ENCODE measurements at places on chromosomes 16 and 17.

GRCh38 chr16:56298116-56298515, 106.8 kb downstream of the GNAO1 start:
- no peak for DNase-seq

GRCh38 chr17:795276-795675, 13.1 kb downstream of the MRM3 start:
- no peak for DNase-seq

- DNase-seq = no peak
Observed at GRCh38 chr17:79082311-79083190, 7.9 kb downstream of the ENGASE start.

- DNase-seq = no peak
Observed at GRCh38 chr17:32915245-32915644, 12.7 kb upstream of the TMEM98 start.

DNA sequence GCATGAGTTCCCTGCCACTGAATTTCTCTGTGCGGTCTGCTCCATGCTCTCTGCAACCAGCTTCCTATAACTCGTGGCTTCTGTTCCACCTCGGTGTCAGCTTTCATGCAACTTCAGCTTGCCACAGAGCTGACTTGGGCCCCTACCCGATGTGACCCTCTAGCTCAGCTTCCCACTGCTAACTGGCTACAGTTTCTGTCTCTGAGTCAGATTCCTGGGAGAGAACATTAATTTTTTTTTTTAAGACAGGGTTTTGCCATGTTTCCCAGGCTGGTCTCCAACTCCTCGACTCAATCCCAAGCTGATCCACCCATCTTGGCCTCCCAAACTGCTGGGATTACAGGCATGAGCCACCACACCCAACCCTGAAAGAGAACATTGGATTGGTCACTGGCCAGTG, 35.5 kb upstream of the PSMD7 start:
- no peak for DNase-seq

GRCh38 chr17:43905985-43906852, 1.1 kb downstream of the MPP2 start:
- DNase-seq = no peak
